ENCODE measurements at places on chromosomes 1 and 21.

DNA sequence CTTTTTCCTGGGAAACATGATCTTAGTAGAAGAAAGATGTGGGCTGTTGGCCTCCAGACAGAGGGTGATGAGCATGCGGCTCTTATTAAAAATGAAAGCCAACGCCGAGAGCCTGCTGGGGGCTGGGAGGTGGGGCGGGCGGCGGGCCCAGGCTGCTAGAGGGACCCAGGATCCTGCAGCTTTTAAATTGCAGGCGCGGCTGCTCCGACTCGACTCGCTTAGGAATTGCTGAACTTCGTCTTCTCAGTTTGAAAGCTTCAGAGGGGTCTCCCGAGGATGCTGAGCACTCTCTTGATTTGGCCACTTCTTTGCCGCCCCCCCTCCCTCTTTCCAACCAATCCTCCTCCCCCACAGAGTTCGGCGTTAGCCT lies 1.2 kb downstream of the AGPAT3 start:
- DNase-seq = peak; percentile 51

GRCh38 chr1:110525249-110525595 lies 6.2 kb upstream of the KCNA10 start:
- no peak for DNase-seq

GRCh38 chr1:177646757-177647730 lies 322.8 kb downstream of the SEC16B start:
- no peak for DNase-seq

GRCh38 chr1:77394166-77394565 lies 112.3 kb downstream of the AK5 start:
- no peak for DNase-seq

DNA sequence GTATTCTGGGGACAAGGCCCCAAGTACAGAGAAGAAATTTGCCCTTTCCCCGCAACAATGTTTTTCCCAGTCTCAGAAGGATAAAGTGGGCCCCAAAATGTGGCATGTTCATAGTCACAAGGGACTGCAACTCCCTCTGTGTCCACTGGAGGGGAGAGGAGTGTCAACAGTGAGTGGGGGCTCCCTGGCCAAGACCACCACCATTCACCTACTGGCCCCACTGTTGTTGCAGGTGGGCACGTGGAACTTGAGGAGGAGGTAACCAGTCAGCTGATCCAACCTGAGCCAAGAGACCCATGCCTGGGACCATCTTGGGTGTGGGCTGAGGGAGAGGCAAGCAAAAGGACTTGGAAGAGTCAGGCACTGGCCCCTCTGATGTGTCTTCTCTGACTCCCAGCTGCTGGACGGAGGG lies 777 bp downstream of the NUDT17 start:
- peak; percentile 60 for DNase-seq

GRCh38 chr1:50693829-50694228 lies 266.2 kb downstream of the FAF1 start:
- no peak for DNase-seq

- peak; percentile 21 for DNase-seq
These were observed 93.1 kb downstream of the MRPS6 start for GRCh38 chr21:34166468-34166867.

GRCh38 chr1:21072721-21073120 lies 104.0 kb downstream of the EIF4G3 start:
- no peak for DNase-seq

DNA sequence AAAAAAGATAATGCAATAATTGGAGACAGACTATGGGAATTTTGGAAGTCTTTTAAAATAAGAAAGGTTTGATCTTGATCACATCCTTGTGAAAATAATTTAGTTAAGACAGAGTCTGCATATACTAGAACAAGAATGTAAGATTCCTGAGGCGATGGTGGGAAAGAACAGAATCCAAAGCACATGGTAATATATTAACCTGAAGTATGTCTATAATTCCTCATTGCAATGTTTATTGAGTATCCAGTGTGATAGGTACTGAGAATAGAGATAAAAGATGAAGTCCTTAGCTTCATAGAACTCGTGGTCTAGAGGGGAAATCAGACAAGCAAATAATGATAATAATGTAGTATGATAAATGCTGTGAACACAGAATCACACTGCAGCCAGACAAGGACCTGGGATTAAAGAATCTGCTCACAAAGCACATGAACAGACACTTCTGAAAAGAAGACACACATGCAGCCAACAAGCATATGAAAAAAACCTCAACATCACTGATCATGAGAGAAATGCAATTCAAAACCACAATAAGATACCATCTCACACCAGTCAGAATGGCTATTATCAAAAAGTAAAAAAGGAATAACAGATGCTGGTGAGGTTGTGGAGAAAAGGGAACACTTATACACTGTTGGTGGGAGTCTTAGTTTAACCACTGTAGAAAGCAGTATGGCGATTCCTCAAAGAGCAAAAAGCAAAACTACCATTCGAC lies 6.9 kb upstream of the ANGPTL3 start:
- DNase-seq = no peak

DNA sequence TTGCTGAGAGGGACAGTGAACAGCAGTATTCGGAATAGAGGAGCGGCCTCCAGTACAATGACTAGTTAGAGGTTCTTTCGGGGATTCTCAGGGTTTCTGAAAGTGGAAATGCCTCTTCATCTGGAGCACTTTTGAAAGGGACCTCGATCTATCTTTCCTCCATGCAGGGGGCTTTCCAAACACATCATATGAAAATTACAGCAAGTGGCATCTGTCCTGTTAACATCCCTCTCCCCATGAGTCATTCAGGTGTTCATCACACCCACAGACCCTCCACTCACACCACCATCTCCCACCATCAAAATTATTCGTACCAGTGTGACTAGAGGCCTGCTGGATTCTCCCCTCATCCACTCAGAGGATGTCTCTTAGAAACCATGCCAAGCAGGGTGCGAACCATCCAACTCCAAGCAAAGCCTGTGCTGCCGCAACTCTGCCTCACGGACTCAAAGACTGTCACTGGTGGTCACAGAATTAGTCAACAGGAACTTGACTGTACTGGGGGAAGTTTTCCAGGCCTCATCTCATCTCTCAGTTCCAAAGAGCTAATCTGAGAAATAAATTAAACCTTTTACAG lies 211.1 kb downstream of the MRPL39 start:
- DNase-seq = peak; percentile 35

Measured in B cell (primary cell).